Activated CD8-positive, alpha-beta T cell treated with anti-CD3 and anti-CD28 coated beads for 36 hours (primary cell): ENCODE measurements at places on chromosomes 12 and 14. TPM values are rescaled to one million over a fixed set of nuclear protein-coding genes. Genes with fewer than 3 reads are reported as not detected.

- no peak for DNase-seq
These were observed 31.6 kb downstream of the CDK17 start for GRCh38 chr12:96368687-96369086.

DNA sequence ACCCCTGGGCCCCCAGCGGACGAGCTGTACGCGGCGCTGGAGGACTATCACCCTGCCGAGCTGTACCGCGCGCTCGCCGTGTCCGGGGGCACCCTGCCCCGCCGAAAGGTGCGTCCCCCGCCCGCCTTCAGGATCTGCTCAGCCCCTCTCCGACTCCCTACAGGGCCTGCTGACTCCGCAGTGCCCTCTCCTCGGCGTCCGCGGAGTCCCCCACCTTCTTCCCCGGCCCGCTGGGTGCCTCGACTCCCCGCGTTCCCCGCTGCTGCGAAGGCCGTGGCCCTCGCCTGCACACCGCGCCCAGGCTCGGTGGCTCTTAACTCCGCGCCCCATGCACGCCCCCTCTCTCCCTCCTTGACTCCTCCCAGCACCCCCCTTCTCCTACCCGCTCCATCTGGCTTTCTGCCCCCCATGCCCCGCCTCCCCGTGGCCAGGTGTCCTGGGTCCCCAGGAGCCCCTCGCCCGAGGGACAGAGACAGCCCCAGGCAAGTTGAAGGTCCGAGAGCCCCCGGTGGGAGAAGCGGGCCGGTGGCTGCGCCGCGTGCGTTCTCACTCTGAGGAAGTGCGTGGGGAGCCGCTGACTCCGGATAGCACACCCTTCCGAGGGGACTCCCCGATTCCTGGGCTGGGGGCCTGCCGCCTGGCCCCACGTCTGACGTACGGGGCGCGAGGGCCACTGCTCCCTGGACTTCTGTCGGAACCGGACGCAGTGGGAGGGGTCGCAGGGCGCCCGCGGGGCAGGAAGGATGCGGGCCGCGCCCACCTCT lies 594 bp downstream of the TAMALIN start:
- peak; percentile 65 for DNase-seq

- DNase-seq: no peak
These were observed 3.0 kb upstream of the ZC3H14 start for GRCh38 chr14:88559852-88560251.

GRCh38 chr12:123948796-123949769 lies 23.5 kb downstream of the CCDC92 start:
- no peak for DNase-seq

DNA sequence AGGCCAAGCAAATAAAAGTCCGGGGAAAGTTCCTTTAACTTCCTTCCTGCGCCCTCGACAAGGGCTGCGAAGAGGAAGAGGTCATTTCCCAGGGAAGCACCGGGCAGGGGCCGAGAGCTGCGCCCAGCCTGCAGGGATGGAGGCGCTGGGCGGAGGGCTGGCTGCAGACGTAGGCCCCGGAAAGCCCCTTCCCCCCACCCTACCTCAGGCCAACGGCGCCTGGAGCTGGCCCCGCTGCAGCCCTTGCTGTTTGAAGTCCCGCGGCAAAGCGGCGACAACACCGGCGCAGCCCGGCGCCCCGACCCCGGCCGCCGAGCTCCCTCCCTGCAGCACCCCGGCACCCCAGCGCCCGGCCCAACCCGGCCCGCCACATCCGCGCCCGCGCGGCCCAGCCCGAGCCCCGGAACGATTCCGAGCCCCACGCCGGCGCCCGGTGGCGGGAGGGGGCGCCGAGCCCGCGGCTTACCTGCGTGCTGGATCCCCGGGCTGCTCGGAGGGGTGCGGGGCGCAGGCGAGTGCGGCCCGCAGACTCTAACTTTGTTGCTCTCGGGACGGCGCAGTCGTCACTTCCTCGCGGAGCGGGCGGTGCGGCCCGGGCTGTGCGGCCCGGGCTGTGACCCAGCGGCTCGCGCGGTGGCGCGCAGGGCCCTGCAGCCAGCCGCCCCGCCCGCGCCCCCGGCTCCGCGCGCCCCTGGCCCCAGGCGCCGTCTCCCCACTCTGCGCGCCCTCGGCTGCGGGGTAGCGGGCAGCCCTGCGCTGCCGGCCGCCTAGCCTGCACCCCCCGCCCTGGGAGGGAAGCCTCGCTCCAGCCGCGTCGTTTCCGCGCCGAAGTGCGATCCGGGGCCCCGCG lies 64.8 kb upstream of the PTGR2 start:
- peak; percentile 66 for DNase-seq

DNA sequence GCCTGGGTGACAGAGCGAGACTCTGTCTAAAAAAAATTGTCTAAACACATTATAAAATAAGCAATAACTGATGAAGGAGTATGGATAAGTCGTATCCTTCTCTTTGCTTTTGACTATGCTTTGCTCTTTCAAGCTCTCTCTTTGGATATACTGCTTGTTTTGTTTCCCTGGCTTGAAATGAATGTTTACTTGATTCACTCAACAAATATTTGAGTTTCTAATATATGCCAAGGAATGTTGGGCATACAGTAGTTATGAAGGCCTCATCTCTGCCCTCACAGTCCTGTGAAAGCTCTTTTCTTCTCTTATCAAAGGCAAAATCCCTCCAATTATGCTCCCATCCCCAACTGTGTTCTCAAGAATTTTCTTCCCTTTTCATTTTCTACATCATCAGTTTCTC lies 123.5 kb downstream of the PTPRR start:
- no peak for DNase-seq

DNA sequence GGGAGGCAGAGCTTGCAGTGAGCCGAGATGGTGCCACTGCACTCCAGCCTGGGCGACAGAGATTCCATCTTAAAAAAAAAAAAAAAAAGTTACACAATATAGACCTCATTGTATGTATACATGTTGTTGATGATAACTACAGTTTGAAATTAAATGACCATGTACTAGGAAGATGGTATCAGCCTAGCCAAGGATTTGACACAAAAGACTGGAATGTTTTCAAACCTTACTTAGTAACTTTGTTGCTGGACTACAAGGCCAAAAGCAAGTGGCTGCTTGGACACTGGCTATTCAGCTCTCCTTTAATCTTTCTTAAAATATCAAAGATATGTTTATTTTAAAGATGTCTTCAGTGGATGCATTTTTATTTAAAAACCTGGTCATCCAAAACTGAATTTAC lies 18.9 kb upstream of the NUDT4 start:
- DNase-seq: no peak

DNA sequence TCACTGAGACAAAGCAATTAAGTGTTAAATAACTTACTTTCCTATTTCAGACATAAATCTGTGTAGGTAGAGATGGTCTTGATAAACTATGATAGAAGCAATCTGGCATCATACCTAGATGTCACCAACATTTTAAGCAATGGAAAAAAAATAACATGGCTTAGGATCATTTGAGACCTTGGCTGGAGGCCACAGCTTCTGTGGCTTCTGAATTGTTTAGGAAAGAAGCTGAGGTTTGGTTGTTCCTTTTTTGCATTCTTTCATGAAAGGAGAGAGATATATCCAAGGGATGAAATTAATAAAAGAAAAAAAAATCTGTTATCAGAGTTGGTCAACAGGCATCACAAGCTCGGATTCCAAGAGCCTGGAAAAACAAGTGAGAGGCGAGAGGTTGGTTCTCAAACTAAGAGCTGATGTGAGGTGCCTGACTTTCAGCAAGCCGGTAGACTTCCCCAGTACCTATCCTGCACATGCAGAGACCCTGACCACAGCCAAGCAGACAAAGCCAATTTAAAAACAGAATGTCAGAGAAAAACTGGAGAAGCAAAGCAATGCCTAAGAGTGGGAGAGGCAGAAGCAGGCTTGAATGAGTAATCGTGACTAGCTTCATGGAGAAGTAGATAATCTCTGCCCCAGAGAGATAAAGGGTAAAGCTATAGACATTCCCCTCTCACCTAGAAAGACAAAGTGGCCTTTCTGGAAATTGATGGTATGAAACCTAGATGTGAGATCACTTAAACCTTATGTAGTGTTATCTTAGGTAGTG lies 43.4 kb upstream of the ST8SIA1 start:
- DNase-seq: no peak

GRCh38 chr14:105939810-105940508 lies 413.6 kb downstream of the TMEM121 start:
- DNase-seq: peak; percentile 22

DNA sequence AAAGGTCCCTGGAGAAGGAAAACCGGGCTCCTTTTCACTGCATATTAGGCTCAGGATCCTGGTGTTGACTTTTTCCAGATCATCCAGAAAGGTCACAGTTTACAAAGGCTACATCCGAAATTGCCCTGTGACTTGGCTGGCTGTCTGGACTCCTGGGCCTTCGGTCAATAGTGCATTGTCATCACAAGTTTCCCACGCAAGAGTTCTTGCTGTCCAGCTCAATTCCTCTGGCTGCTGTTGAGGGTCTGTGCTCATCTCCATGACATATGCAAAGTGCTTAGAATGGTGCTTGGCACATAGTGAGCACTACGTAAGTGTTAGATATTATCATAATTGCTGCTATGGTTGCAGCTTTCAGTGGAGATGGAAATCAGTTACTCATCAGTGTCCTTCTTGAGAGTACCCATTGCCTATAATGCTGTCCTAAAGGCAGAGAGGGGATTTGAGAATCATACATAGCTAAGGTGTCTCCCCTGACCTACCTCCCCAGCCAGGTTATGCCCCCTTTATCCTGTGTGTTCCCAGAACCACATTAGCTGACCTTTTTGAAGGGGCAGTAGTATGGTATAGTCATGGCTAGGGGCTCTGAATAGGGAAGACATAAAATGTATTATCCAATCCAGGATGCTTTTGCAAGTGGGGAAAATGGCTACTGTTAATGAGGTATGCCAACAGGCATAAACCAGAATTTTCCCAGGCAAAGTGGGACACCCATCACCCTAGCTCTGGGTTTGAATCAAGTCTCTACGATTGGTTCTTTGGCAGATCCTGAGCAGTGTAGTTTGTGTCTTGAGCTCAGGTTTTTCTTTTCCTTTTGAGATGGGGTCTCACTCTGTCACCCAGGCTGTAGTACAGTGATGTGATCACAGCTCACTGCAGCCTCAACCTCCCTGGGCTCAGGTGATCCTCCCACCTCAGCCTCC lies 132.0 kb upstream of the CCND2 start:
- peak; percentile 38 for DNase-seq

DNA sequence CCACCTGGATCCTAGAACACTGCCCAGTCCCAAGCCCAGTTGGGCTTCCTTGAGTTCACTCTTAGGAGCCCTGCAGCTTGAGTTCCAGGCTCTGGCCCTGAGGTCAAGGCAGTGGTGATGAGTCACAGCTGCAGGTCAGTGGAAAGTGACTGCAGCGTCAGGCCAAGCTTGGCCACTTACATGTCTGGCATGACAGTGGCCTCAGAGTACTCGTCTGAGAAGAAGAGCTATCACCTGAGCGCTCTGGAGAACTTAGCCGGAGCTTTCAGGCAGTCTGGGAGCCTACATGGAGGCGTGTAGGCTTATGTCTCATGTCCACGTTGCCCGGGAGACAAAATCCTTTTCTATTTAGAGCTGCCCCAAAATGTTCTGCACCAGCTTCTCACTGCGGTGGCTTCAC lies 75.6 kb downstream of the ARL6IP4 start:
- no peak for DNase-seq

SIX6 gene
- total RNA-seq: not detected

GRCh38 chr14:55849833-55850232 lies 268.4 kb upstream of the PELI2 start:
- no peak for DNase-seq

DNA sequence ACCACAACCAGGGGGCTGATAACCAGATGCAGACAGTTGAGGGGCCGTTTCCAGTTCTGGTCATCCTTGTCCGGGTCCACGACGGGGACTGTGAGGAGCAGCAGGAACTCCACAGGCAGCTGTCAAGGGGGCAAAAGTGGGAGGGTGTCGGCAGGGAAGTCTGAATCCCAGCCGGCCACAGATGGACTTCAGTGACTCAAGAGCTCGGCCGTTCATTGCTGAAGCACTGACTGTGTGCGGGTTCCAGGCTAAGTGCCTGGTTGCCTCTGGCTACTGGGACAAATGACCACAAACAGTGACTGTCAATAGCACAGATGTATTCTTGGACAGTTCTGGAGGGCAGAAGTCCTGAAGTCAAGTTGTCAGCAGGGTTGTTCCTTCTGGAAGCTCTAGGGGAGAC lies 19.6 kb downstream of the SLC8B1 start:
- DNase-seq: no peak

STAC3 gene
- total RNA-seq: 1.7 TPM

GRCh38 chr12:113142173-113142885 lies 6.8 kb upstream of the RASAL1 start:
- DNase-seq: peak; percentile 68

DNA sequence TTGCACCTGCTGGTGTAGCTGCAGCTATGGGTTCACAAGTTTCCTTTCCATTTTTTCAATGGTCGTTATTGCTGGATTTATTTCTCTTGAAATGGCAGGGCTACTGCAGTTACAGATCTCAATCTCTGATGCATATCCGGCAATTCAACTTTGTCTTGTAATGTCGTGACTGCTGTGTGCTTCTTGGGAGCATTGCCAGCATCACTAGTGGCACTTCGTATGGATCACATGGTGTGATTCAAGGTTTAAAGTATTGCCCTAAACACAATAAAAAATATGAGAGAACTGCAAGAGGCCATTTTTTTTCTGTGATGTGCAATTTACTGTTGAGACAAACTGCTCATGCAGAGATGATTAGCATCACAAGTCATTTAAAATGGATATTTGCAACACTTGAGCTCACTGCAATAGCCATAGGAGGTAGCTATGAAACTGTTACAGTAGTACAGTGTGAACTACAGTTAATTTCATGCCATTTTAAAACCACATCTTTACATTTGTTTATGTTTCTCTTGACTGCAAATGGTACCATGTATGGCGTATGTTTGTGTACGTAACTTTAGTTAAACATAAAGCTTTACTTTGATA lies 217.4 kb upstream of the PDE3A start:
- no peak for DNase-seq

DNA sequence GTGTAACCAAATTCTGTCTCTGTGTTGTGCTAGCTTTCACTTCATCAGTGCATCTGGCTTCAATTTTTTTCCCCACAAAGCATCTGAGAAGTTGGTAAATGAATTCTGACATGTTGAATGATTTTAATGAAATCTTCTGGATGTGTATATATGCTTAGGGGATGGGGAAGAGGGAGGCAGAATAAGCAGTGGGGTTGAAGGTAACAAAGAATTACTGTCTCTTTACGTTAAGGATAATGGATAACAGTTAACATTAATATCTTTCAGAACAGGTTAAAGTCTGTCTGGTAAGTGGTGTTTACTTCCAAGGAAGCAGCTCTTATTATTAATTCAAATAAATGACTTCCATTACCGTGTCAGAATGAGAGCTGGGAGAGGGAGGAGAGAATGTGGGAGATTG lies 261.7 kb downstream of the ERC1 start:
- DNase-seq: no peak

GRCh38 chr12:31603546-31604009 lies 12.6 kb upstream of the DENND5B start:
- no peak for DNase-seq

MIPOL1 gene
- not detected for total RNA-seq

DNA sequence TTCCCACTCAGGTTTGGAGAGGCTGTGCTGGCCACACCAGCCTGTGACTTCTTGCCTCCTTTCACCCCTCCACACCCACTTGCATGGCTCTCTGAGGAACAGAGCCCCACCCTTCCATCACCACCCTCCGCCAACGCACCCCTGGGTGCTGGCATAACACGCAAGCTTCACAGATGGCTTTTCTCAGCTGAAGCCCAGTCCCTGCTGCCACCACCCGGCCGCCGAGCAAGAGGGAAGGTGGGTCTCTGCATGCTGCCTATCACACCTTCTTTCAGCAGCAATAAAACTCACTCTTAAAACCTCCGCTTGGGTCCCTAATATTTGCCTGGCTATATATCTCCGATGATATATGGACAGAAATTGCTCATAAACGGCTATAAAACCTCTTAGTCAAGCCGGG lies 41.6 kb downstream of the SMUG1 start:
- no peak for DNase-seq
